ENCODE measurements at places on chromosomes 11 and 22. TPM values are rescaled to one million over a fixed set of nuclear protein-coding genes. Genes with fewer than 3 reads are reported as not detected.

The AMOTL1 gene
- total RNA-seq = 49.5 TPM

The ART1 gene
- total RNA-seq = not detected

The TESMIN gene
- total RNA-seq = 0.56 TPM

The UCP3 gene
- under 0.01 TPM for total RNA-seq

The TMEM132A gene
- total RNA-seq = 8.3 TPM

The SLCO2B1 gene
- total RNA-seq = not detected

The MS4A3 gene
- total RNA-seq = not detected

All from IMR-90 (cell line).